ENCODE measurements at places on chromosomes 4 and X.

GRCh38 chr4:152382057-152382785, 153.7 kb downstream of the FBXW7 start:
- no peak for DNase-seq

GRCh38 chr4:107519053-107519452, 201.0 kb downstream of the PAPSS1 start:
- DNase-seq, result no peak

DNA sequence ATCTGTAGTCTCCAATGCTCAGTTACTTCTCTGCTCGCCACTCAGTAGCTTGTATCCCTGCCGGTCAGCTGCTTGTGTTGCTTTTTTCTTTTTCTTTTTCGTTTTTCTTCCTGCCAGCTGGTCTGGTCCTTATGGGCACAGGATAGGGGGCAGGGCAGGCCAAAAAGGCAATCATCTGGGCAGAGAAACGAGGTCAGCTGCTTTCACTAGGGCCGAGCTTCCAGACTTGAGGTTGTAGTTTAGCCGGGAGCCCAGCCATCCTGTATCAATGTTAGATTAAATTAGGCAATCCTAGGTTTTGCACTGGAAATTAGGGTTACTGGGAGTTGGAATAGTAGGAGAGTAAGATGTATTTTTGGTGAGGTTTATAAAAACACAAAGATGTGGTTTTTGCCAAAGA, 3.4 kb downstream of the ARSF start:
- DNase-seq, result no peak

DNA sequence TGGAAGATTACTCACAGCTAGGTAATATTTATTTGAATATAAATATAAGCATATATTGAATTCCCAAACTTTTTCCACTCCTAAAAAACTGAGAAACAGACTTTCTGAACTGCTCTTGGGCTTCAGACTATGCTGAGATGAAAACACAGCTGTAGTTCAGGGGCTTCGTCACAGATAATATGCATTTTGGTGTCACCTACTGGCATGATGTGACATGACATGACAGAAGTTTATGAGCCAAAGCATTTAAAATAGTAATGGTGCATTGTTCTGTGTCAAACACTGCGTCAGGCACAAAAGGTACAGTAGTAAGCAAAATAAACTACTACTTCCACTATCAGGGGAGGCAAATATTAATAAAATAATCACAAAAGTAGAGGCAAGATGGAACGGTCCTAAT, 171.3 kb downstream of the BTC start:
- DNase-seq, result no peak

DNA sequence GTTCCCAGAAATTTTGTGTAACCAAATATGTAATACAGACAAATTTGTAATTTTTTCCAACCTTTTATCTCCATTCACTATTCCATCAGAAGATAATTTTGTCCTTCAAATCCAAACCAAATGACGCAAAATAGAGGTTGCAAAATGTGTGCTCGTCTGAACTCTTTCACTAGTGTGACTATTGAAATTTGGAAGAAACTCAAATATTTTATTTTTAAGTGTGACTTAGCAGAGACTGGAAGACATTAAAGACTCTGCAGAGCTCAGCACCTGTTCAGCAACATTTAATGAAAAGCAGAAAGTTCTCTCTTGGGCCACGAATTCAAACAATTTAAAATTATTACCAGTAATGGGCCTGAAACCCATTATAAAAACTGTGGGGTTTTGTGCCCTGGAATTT, 30.0 kb upstream of the APELA start:
- no peak for DNase-seq

DNA sequence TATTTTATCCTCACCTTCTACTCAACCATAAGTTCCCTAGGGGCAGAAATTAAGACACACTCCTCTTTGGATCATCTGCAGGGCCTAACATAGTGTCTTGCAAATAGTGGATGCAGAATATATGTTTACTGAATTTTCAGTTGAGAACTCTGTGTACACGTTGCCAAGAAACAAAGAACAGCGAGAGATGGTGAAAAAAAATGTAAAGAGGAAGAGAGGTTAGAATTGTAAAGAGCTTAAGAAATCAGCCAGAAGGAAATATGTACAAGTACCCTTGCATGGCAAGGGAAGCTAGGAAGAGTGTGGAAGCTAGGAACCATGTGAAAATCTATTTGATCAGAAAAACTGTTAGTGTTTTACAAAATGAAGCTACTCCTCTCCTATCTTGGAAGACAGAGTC, 431.0 kb downstream of the SMARCA1 start:
- no peak for DNase-seq

- DNase-seq, result no peak
Observed at GRCh38 chr4:53717064-53717549, 125.8 kb upstream of the LNX1 start.
